Gastroesophageal sphincter (tissue), 4 donors: ENCODE measurements at places on chromosomes 6 and 20.
A peak's percentile ranks its signal among the peaks of the same experiment; 100 is the strongest.

DNA sequence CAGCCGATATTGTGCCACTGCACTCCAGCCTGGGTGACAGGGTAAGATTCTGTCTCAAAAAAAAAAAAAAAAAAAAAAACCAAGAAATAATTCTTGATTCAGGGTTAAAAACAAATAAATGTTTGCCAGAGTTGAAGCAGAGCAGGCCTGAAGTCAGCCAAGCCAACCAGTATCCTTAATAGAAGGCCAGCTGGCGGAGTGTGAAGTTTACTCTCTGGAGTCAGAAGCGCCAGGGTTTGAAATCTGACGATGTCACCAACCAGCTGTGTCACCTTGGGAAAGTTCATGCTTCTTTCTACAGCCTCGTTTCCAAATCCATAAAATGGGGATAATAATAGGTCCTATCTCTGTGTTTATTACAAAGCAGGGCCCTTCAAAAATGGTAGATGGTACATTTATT, 73.0 kb upstream of the ENPP5 start:
- ATAC-seq, result no peak

DNA sequence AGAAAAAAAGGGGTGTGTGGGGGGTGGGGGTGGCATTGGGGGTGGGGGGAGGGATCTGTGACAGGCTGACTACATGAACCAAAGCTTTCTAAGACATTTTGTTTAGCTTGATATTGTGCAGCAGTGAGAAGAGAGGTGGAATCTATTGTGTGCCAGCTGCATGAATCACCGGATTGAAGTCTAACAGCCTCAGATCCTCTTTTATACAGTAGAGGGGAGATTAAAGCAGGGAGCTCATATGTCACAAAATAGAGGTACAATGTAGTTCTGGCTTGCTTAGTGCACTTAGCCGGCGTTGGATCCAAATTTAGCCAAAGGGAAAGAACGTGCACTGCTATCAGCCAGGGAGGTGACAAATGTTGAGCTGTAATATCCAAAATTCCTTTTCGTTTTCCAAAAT, 404.2 kb upstream of the CITED2 start:
- peak; percentile 34 for ATAC-seq

GRCh38 chr20:17832236-17832915, 132.6 kb downstream of the BANF2 start:
- ATAC-seq, result no peak

GRCh38 chr20:62587757-62588402, 54.4 kb upstream of the SLCO4A1 start:
- ATAC-seq, result no peak

GRCh38 chr20:7765221-7765620, 175.0 kb downstream of the HAO1 start:
- no peak for ATAC-seq

- ATAC-seq, result peak; percentile 44
Measured at GRCh38 chr6:106098383-106099234, 12.5 kb downstream of the PRDM1 start.

DNA sequence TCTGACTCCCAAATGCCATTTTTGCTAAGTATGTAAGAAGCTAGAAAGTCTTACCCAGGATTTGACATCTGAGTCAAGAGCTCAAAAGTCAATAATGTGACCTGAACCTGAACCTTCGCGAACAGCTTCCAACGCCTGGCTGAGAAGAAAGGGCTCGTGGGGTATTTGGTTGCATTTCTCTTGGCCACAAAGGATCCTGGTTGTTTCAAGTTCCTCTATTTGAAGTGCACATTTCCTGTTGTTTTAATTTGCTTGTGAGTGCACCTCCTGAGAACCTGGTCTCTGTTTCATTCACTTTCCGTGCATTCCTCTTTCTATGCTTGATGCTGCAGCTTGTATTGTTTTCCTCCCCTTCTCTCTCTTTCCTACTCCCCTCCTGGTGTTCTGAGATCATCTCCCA, 212.5 kb downstream of the FOXA2 start:
- no peak for ATAC-seq

DNA sequence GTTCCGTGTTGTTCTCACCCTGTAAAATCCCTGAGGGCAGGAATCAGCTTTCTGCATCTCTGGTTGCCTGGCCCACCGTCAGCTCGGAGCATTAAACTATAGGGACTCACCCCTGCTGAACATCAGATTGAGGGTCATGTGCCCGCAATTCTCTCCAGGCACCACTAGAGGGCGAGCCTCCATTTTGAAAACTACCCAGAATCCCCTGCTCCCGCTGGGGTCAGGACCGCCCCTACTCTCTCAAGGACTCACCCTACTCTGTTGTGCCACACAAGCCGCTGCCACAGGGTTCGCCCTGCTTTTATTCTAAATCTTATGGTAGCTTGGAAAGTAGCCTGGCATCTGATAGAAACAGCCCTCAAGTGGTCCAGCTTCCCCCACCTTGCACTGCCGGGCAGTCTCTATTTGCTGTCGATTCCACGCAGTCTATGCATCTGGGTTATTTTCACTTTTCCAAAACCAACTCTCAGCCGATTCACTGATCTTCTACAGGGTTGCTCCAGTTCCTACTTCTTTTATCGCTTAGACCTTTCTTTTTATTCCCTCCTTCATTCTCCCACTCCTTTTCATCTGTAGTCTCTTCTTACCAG, 244.1 kb upstream of the QKI start:
- ATAC-seq, result no peak

DNA sequence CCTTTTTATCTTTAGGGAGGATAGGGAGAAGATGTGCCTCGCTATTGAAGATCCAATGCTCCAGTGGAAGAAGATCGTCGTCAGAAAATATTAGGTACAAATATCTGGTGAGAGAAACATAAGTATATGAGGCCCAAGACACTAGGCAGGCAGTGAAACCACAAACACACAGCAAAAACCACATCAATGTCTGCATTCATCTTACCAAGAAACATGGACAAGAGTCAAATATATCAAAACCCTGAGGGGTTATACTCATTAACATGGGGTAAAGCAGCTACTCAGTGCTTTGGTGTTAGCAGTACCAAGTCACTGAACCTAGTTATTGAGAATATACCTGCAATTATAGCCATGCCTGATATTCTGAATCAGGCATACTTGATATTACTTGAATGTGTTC, 101.4 kb upstream of the FAM184A start:
- no peak for ATAC-seq

DNA sequence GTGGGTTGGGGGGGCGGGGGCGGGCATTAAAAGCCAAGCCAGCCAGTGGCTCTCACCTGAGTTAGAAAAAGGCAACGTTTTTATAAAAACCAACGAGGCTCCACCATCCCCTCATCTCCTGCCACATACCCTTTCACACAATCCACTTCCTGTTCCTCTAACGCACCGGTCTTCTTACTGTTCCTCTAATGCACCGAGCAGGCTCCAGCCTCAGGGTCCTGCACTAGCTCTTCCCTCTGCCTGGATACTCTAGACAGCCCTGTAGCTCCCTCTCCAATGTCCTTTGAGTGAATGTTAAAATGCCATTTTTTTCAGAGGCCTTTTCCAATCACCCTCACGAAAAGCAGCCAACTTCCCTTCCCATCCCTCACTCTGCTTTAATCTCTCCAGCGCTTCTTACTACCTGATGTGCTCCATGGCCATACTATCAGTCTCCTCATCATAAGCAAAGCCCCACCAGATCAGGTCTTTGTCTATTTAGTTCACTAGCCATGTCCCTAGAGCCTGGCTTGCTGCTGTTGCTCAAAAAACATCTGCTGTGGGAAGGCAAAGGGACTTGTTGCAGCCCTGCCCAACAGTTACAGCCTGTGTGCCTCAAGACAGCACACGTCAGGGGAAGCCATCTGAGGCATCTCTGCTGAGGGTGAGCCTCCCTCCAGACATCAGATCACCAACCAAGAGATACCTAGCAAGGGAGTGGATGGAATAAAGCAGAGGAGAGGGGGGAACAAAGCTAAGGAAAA, 3.9 kb downstream of the FKBP1A start:
- ATAC-seq, result no peak

DNA sequence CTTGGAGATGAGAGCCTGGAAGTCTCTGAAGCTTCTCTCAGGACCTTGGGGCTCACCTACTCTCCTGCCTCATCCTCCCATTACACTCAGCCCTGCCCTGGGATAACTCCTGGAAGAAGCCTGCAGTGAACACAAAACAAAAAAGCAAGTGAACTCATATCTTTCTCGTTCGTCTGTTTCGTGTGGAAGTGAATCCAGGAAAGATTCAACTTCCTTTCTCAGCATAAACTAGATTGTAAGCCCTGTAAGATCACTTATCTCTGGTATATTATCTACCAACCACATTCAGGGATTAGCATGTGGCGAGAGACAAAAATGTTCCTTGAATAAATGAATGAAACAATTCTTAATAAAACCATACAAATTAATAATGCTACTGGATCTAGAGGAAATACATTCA, 36.5 kb upstream of the FAM83C start:
- ATAC-seq, result no peak

GRCh38 chr6:165184192-165184979, 125.0 kb downstream of the C6orf118 start:
- no peak for ATAC-seq

- peak; percentile 67 for ATAC-seq
Measured at GRCh38 chr6:129235167-129236000, 352.4 kb downstream of the LAMA2 start.

DNA sequence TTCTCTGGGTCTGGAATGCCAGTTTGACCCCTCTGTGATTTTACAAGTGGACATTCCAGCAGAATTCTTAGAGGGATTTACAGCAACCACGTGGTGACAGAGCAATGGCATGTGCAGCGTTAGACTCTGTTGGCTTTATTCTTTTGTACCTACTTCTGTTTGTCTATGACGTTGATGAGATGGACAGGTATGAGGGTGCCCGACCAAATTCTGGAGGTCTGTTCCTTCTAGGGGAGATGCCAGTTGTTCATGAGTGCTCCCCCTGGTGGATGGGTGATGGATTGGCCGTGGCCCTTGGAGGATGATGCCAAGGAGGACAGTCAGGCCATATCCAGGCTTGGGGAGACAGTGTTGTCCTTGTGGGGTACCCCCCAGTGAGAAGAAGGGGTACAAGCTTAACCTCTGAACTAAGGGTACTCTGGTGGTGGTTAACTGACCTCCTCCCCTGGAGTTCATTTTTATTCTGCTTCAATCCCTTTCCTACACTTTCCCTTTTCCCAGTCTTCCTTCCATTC, 198.6 kb downstream of the DTNBP1 start:
- ATAC-seq, result no peak

DNA sequence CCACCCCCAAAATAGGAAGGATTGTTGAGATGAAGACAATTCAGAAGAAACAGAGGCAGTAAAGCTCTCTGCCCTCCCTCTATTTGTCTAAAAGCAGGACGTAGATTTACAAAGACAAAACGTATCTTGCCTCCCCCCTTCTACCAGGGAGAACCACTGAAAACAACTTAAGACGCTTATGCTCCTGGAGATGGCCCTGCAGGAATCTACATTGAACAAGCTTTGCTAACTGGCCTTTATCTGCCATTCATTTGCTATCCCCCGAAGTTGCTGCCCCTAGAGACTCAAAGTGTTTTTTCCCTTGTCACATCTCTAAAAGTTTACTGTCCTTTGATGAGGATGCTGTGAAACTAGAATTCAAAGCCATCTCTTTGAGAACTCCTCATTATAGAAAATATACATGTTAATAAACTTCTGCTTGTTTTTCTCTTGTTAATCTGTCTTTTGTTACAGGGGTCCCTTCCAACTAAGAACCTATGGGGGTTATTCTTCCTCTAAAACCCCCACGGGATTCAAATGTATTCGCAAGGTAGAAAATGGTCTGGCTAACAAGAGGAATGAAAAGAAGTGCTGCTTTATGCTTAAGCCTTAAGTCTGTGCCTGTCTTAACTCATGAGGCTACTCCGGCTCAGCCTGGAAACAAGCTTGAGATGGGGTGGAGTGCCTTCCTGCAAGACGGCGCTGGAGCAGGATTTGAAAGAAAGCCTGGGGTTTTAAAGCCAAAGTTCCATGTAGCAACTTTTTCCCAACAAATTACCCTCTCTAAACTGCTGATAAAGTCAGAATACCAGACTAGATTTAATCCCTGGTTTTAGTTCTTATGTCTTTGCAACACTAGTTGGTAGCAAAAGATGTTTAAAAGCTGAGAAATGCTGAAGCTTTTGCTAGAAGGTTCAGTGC, 88.0 kb downstream of the CLIC5 start:
- no peak for ATAC-seq

DNA sequence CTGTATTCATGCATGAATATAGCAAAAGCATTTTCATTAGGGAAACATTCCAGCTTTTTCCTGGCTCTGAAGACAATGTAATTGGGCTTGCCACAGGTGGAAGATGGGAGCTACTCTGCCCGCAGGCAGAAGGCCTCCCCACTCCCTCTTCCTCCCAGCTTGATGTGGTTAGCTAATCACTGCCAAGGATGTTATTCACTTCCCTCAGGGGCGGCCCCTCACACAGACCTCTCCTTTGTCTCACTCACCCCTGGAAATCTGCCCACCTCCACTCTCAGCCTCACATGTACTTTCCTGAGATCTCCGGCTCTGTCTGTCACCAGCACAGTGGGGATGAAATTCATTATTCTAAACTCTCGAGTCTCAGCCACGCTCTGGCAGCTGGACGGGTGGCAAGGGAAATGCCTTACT, 100.7 kb downstream of the ANKRD60 start:
- ATAC-seq, result no peak

DNA sequence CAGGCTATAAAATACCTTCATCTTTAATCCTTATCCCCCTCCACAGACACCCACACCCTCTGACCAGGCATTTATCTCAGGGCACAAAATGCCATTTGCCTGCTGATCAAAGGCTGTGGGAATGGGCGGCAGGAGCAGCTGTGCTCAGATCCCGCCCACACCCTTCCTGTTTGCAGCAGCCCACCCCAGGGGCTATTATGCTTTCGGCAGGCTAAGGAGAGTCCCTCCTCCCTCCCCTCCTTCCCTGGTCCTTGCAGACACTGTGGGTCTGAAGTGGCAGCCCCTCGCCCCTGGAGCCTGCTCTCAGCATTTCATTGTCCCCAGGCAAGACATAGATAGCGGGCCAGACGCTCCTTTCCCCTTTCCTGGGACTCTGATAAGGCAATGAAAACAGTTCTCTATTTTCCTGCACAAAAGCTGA, 220.8 kb upstream of the HEY2 start:
- ATAC-seq, result no peak

DNA sequence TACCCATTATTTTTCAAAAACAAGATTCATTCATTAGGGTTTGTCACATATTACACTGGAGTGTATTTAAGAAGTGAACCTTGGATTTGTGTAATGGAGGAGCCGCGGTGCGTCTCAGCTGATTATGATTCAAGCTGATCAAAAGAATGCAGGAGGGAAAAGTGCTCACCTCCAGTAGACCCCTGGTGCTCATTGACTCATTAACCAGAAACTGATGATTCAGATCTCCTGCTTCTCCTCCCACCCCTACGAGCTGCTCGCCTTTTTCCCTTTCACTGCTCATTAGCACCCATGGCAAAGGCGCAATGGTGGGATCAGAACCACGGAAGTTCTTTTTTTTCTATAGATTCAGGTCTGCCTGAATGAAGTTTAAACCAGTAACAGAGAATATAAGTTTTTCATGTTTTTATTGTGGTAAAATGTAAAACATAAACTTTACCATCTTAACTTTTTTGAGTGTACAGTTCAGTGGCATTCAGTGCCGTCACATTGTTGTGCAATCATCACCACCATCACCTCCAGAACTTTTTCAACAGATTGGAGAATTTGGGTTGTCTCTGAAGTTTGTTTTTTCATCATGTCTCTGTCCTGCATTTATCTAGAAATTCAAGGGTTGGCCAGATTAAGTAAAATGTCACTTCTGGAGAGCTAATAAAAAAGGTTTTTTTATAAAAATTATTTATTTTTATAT, 101.6 kb downstream of the LINC00237 start:
- no peak for ATAC-seq

GRCh38 chr20:64119301-64119680, 11.9 kb upstream of the NPBWR2 start:
- ATAC-seq, result no peak

GRCh38 chr20:63246490-63247288, 7.6 kb downstream of the NKAIN4 start:
- ATAC-seq, result no peak
